ENCODE measurements at places on chromosomes 3 and 15.

DNA sequence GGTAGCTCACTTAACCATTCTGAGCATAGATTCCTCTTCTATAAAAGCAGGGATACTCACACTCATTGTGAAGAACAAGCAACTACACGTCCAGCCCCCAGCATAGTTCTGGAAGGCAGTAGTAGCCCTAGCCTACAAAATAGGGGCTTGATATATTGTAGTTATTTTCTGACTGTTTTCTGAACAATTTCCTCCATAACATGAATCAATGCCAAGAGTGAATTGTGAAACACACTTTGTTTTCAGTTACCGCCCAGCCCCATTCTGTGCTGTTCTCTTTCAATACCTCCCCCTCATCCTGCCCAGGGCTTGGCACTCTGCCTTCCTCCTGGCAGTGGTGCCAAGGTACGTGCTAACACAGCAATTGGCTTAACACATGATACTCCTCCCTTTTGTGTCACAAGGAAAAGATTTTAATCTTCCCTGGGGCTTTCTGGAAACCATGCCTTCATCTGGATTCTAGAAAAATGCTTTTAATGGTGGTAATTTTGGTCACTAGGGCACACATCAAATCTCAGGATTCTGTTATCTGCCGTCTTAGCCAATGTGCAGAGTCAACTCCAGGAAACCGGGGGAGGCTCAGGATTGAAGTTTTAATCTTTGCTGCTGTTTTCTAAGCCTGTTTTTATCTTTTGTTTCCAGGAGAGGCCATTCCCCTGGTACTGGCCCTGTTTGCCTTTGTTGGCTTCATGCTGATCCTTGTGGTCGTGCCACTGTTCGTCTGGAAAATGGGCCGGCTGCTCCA, 37.2 kb downstream of the IL20RB start:
- DNase-seq, result no peak

DNA sequence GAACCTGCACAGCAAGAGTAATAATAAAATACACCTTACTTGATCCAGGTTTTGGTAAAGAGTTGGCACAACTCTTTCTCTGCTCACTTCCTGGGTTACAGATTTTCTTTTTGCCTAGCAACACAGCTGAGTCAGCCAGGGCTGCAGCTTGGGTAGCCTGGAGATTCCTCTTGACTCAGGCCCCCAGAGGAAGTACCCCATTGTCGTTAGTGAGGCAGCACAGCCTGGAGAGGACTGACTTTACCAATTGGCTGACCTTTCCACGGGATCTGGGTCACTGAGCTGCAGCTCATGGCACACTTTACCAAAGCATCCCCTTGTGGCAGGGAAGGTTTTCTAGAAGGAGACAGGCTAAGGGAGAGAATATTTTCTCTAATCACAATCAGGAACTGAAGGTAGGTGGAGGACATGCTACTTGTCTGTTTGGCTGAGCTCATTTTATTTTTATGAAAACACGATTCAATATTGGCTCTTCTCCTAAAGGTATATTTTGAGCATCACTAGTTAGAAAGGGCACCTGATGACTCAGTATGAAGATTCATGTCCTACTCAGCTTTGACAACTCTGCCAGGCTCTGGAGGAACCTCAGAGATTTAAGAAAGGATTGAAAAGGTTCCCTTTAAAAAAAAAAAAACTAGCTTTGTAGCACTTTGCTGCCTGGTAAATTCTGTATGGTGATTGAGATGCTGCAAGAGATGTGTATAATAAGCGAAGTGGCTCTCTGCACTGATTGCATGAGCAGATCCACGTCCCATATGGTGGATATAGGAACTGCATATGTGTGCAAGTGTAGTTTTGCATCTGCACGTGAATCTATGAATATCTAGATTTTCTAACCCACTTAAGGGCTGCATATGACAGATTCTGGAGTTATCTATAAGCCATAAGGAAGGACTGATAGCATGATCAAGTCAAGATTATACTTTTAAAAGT, 124.8 kb downstream of the CHDH start:
- no peak for DNase-seq

GRCh38 chr15:50110285-50110684, 8.7 kb downstream of the ATP8B4 start:
- no peak for DNase-seq

DNA sequence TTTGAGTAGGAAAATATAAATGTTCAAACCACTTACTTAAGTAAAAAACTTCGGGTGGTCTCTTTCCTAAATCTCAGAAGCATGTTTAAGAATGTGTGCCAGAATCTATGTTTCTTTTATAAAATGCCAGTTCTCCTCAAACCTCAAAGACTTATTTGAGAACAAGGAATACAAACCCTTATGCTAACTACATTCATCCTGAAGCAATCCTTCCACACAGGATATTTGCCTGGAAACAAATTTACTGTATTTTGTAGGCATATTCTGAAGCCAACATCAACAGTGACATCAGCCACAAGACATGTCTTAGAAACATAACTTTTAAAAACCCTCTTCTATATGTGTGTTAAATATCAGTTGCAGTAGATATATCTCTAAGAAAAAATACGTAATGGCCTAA, 1077.0 kb downstream of the ROBO1 start:
- no peak for DNase-seq

- peak; percentile 52 for DNase-seq
These were observed 1.9 kb upstream of the ALS2CL start for GRCh38 chr3:46695177-46695961.

- DNase-seq, result no peak
These were observed 3.0 kb downstream of the PARP15 start for GRCh38 chr3:122580470-122580869.

DNA sequence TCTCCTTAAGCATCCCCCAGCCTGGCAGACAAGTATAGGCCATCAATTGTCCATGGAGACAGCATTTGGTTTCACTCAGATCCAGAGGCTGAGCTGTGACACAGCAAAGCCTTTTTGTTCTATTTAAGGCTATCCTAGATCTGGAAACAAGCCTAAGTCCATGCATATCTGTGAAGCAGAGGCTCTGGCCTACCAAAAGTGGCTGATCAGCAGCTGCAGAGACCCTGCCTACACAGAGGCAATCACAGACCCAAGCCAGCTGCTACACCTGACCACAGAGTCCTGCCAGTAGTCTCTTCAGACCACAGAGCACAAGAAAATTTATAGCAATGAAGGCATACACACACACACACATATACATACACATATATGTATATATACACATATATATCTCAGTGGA, 501.7 kb upstream of the ARPP21 start:
- DNase-seq, result no peak

Measured in activated CD4-positive, alpha-beta T cell treated with anti-CD3 and anti-CD28 coated beads, Interleukin-10, Interleukin-2, amounts not matched to agents 100 ng/mL and 50 ng/mL, durations not matched to agents 16 hours and 8 hours (primary cell).